Stimulated activated CD4-positive, alpha-beta T cell treated with anti-CD3 and anti-CD28 coated beads, Interleukin-2, amount 100 ng/mL, for 48 hours (primary cell): ENCODE measurements at places on chromosomes 7 and 10.

GRCh38 chr10:91520661-91521060, 110.5 kb downstream of the HECTD2 start:
- no peak for DNase-seq

- DNase-seq, result no peak
Measured at GRCh38 chr10:114923551-114923950, 14.4 kb upstream of the TRUB1 start.

GRCh38 chr10:28381903-28382347, 79.1 kb upstream of the MPP7 start:
- peak; percentile 83 for DNase-seq

- no peak for DNase-seq
Measured at GRCh38 chr10:115157357-115157756, 64.2 kb downstream of the ATRNL1 start.

DNA sequence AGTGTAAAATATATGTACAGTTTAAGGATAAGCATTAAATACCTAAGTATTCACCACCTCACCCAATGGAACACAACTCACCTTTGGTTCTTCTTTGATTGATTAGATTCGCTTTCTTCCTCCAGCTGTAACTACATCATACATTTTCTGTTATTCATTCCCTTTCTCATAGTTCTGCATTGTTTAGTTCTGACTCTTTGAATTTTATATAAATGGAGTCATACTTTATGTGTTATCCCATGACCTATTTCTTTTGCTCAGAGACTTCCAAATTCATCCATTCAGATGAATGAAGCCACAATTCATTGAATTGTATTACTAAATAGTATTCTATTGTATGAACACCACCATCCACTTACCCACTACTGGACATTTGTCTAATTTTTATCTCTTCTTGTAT, 12.3 kb downstream of the THNSL1 start:
- DNase-seq, result no peak

DNA sequence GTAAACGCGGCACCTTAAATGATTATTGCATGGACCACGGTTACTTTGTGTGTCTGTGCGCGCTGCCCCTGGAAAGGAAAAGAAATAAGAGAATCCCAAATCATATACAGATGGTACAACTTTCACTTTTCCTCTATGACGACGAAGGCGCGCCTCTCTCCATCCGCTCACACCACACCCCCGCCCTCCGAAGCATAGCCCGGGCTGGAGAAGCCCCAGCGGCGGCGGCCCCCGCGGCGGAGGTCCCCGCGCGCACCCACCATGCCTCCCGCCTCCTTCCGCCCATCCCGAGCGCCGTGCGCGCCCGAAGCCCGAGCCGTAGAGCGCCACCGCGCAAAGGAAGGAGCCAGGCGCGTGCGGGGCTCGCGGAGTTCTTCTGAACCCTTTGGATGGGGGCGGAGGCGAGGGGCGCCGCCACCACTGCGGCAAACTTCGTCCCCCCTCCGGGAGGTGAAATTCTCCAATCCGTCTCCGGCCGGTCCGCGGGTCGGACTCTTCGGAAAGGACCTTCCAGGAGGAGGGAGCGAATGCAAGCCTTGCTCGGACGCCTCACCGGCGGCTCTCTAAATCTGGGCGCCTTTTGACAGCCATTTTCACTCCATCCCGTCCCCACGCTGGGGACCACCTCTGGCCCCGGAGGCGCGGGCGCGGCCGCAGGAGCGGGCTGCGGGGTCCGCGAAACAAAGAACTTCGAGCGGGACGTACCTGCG, 588 bp downstream of the GLI3 start:
- no peak for DNase-seq

DNA sequence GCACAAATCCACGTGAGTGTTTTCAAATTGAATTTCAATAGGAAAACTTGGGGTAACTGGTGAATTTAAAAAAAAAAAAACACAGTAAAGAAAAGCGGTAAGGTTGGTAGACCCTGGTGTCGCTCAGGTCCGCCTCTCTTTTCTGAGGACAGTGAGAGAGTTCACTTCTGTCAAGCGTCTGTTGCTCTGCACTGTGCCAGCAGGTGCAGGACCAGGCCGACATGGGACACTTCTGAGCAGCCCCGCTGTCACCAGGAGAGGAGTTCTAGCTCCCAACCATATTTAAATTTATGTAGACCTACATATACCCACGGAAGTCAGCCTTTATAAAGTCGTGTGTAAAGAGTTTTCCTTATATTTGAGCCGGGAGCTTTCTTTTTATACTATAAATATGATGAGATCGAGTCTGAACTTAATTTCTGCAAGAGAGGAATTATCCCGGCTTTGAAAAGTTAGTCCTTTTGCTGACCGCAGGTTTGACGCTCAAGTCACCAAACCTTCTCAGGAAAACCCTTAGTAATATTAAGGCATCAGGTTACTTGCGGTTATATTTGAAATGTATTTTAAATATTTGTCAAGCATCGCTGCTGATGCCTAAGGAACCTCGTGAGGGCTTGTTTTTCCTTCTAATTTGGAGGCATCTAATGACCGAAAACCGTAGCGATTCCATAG, 531 bp downstream of the IKZF1 start:
- DNase-seq, result no peak

- DNase-seq, result peak; percentile 57
Measured at GRCh38 chr7:2530071-2530987, 10.8 kb downstream of the LFNG start.

GRCh38 chr7:12091231-12091630, 119.9 kb upstream of the TMEM106B start:
- DNase-seq, result no peak

- peak; percentile 61 for DNase-seq
Measured at GRCh38 chr10:89217057-89217990, 10.2 kb upstream of the CH25H start.

- no peak for DNase-seq
Measured at GRCh38 chr10:15562578-15562977, 157.1 kb downstream of the ITGA8 start.

GRCh38 chr7:518630-519483, 789 bp downstream of the PDGFA start:
- DNase-seq, result peak; percentile 37

GRCh38 chr7:71145906-71146901, 14.3 kb downstream of the GALNT17 start:
- no peak for DNase-seq

- no peak for DNase-seq
Measured at GRCh38 chr7:95777269-95777668, 4.9 kb downstream of the DYNC1I1 start.

GRCh38 chr7:3067606-3068380, 24.1 kb upstream of the CARD11 start:
- no peak for DNase-seq

GRCh38 chr10:127911218-127911866, 4.4 kb downstream of the PTPRE start:
- no peak for DNase-seq

DNA sequence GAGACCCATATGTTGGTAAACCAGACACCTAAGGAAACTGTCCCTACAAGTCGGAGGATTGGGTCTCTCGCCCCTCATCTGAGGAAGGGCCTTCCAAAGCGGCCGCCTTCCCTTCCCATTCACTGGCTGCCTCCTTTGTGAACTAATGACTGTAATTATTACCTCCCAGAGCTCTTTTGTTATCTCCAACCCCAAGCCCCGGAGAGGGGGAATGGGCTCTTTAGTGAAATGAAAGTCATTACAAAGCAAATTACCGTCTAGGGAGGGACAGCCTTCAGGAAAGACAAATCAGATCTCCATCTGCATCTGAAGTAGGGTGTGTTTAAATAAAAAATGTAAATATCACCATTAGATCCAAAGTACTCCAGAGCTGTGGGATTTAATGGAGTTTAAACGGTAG, 2.6 kb upstream of the GAD2 start:
- no peak for DNase-seq

DNA sequence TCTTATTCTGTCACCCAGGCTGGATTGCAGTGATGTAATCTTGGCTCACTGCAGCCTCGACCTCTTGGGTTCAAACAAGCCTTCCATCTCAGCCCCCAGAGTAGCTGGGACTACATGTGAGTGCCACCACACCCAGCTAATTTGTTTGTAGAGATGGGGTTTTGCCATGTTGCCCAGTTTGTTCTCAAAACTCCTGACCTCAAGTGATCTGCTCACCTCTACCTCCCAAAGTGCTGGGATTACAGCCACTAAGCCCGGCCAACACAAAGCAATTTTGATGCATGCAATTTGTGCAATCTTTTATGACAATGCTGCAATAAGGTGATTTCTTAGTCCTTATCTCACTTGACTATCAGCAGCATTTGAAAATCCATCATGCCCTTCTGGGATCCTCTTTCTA, 333.1 kb downstream of the FRMD4A start:
- DNase-seq, result no peak

DNA sequence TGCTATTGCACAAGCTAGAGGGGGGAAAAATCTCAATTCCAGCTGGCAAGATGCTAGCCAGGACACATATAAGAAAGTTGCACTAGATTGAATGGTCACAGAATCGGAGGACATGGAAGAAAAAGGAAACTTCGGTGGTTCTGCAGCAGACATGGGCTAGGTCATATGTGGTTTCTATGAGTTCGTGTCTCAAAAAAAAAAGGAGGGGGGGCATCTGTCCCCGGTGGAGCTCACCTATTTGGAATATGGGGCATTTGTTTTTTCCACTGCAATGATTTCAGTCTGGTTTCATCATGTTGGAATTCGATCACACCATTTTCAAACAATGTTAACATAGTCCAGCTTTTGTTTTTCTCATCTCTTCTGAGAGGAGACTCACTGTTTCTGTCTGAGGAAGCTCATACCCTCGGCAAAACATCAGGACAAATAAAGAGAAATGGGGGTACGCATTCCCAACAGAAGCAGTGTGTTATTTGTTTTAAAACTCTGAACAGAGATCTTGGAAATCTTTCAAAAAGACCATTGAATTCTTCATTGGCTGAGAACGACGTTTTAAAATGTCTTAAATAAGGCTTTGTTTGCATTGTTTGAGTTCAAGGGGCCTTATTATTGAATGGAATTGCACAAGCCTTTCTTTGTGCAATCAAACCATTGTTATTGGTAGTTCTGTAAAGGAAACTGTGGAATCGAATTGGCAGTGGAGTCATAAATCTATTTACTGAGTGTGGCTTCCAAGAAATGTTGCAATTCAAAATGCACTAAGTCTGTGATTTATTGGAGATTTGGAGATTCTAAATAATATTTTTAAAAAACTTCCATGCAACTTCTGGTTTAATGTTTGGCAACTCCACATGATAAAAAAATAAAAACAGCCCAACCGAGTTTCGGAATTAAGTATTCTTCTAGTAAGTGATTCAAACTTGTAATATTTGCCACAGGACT, 173.2 kb downstream of the RTKN2 start:
- no peak for DNase-seq

GRCh38 chr7:116502201-116503096, 2.9 kb downstream of the CAV2 start:
- DNase-seq, result no peak

DNA sequence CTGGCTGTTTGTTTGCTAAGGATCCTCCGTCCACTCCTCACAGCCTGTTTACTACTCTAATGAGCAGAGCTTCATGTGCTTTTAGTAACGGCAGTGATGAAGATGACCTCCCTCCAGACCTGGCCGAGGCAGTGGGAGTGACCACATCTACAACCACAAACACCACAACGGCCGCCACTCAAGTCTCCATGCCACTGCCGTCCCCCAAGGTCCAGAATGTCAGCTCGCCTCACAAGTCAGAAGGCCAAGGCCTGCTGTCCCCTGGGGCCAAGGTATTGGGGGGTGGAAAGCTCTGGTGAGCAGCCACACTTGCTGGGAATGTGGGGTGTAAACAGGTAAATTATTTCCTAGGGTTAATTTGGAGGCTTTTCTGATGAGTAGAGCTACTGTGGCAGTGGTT, 926.4 kb downstream of the IPMK start:
- no peak for DNase-seq

DNA sequence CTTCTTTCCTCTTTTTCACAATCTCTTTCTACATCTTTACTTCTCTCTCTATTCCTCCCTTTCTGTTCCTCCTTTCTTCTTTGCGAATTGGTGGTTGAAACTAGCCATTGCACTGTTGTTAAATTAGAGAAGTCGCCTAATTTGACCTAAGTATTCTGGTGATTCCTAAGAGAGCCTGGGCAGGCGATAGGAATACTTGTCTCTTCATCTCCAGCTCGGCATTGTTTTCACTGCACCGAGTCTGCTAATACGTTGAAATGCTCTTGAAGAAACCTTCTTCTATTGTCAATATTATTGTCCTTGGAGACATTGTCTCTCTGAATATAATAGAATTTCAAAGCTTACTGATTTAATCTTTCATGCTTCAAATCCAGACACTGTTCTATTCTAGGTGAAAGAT, 31.7 kb downstream of the KCND2 start:
- no peak for DNase-seq

GRCh38 chr10:45441239-45442190, 67.5 kb downstream of the ALOX5 start:
- DNase-seq, result no peak

DNA sequence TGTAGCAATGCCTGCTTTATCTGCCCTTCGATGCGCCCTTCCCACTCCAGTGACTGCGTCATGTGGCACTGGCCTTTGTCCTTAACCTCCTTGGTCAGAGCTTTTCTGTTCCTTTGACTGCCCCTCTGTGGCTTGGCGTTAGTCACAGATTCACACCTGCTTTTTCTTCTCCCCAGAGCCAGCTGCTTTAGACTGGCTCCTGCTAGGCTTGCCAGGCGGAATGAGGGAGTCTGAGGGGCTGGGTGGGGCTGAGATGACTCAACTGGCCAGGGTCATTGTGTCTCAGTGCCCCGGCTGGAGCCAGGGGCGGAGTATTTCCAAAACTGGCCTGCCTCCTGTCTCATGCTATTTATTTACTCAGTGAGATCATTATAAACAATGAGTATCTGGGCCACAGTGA, 194.1 kb downstream of the EMX2 start:
- no peak for DNase-seq

DNA sequence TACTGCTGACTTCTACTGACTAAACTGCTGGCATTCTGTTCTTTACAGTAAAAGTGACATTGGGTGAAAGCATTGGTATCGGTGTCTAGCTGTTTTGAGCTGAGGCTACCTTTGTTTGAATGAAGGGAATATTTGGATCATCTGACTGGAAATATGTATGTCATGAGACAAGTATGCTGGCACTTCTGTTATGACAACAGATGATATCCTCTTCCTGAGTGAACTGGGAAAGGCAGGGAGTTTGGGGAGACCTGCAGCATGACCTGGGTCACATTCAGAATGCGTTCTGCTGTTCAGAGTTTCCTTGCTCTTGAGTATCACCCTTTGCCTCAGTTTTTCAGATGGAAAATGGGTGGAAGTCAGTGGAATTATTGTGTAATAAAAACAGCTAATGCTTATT, 81.8 kb downstream of the PLCE1 start:
- no peak for DNase-seq

DNA sequence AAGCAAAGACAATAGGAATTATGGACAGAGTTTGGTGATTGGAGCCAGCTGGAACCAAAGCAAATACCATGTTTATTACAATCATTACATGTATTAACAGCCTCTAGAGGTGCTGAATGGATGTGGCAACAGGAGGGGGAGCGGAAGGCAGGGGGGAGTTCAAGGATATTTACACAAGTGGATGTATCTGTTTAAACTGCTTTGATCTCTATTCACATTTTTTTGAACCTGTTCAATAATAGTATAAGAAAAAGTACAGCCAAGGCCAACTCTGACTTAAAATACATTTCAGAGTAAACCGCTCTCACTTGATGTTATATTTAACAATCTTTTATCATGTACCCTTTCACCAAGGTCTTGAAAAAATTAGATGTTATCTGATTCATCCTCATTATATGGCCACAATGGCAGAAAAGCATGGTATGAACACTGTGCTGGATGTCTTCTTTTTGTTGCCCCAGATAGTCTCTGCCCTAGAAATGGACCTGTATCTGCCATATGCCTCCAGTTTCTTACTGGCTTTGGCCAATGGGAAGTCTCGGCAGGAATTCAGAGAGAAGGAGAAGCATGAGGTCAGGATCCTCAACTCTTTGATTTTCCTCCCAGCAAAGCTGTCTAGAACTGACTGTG, 88.2 kb upstream of the FAM133B start:
- no peak for DNase-seq
